Activated naive CD4-positive, alpha-beta T cell (primary cell): ENCODE measurements at places on chromosomes 5 and 9.
A peak's percentile ranks its signal among the peaks of the same experiment; 100 is the strongest.

DNA sequence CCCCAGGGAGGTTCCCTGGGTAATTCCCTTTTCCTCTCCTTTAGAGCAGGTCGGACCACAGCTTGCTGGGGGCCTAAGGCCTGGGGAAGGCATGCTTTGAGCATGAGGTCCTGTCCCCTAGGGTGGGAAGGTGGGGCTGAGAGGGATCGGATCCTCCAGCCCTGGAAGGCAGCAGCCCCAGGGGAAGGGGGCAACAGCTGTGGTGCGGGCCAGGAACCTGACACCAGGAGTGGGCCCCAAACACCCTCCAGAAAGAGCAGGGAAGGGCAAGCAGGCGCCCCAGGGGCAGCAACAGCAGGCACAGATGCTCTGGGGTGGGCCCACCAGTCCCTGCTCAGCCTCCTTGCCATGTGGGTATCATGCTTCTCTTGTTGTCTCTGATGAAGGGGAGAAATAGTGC lies 3.2 kb upstream of the CORO2A start:
- DNase-seq, result no peak

DNA sequence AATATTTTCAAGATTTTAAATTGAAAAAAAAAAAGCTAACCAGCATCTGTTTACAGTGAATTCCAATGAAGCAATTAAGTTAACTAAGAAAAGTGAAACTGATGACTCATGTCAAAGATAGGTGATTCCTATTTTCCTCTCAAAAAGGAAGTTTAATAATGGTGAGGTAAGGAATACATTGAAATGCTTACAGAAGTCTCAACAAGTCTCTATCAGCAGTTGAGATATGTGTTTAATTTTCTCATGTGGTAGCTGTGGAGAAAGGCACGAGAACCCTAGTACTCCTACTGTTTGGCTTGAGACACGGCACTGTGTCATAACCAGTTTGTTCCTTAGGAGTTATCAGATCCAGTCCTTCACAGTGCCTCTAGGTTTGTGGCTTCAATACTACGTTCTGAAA lies 114.5 kb downstream of the SLC25A46 start:
- DNase-seq, result no peak

- DNase-seq, result no peak
Measured at GRCh38 chr9:72039532-72039931, 20.9 kb downstream of the C9orf57 start.

DNA sequence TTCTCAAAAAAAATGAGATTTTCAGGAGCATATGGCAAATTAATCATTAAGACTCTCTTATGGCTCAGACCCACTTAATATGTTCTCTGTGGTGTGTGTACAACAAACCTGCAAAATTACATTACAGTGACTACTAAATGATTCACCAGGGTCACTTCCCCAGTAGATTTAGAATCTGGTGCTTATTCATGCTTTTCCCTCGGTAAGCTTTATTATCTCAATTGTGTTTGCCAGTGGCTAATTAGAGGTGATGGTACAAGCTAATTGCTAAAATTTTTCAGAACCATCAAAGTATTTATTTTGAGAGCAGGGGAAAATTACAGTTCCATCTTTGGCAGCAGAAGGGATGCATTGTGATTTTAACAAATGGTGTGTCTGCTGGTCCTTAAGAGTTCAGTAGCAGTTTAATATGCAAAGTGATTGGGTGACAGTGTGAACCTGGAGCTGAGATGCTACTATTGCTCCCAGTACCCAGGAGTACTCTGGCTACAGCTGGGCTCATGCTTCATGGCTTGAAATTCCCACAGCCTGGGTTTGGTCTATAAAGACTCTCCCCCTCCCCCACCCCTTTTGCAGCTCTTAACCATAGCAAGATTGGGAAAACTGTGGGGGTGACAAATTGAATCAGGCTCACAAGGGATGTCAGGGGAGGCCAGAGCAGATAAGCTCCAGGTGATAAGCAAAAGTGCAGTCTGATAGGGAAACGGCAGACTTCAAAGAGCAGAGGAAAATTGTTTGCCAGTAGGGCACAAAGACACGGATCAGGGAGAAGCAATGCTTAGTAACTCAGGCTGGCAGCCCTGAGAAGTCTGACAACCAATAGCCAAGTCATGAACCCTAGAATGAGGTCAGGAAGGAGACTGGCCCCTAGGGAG lies 92.8 kb upstream of the RAD23B start:
- no peak for DNase-seq

- DNase-seq, result no peak
Measured at GRCh38 chr9:112540800-112541199, 54.2 kb downstream of the KIAA1958 start.

DNA sequence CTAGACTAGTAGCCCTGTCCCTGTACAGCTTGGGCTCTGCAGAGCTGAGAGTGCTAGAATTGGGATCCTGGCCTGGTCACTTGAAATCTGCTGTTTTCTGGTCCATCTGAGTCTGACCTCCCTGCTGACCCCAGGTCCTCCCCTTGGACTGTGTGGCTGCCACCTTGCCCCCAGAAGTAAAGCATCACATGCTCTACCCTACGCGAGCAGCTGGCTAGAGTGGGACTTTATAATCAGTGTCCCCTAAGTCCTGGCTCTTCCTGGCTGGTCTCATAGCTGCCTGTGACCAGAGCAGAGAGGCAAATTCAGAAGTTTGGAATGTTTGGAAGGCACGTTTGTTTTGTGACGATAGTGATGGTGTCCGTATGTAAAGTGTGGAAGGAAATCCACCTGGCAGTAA lies 81.0 kb downstream of the ARHGEF28 start:
- no peak for DNase-seq

GRCh38 chr5:78506261-78507024 lies 142.1 kb downstream of the LHFPL2 start:
- DNase-seq, result no peak

DNA sequence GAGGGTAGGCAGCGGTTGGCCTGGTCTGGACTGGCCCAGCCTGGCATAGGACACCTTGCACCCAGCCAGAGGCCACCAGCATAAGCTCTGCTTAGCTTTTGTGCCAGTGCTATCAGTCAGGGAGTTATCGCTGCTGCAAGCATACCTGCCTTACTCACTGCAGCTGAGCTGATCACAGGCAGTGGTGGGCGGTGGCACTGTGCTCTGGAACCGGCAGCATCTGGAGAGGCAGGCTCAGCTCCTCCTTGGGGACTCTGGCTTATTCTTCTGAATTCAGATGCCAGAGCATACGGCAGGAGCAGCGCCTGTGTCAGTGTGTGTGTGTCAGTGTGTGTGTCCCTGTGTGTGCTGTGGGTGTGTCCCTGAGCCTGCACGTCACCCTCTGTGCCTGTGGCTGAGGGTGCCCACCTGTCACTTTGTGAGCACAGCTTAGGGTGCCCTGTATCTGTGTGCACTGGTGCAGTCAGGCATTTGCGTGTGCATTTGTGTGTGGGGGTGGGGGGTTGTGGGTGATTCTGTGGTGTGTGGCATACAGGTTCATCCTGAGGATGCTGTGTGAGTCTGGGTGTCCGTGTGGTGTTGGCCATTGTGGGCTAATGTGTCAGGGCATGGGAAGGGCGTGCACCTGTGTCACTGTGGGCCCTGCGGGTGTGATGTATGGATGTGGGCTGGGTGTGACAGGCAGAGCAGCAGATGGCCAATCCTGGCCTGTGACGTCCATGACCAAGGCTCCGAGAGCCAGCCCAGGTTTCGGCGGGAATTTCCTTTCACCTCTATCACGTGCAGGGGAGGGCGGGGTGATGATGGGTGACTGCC lies 23.5 kb downstream of the LMX1B start:
- DNase-seq, result no peak

DNA sequence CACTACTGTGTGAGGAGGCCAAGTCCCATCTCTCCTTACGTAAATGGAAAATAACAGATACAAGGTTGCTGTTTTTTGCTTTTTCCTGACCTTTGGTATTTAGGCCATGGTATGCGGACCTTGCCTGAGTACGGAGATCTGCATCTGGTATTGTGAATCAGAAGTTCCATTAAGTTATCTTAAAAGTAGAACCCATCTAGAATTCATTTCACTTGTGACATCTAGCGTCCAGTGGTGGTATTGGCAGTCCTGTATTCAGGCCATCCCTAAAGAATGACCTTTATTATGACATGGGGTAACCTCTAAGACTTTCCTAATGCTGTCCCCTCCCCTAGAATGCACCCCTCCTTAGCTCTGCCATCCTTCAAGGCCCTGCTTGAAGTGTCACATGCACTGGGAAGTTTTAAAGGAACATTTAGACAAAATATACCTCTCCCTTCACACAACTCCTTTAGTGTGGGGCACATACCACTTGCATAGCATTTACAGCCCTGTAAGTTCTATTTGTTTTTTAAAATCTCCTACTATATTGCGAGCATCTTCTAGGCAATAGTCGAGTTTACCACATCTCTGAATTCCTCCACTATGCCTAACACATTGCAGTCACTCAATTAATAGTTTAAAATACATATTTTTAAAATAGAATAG lies 1.9 kb upstream of the SPDL1 start:
- peak; percentile 10 for DNase-seq

DNA sequence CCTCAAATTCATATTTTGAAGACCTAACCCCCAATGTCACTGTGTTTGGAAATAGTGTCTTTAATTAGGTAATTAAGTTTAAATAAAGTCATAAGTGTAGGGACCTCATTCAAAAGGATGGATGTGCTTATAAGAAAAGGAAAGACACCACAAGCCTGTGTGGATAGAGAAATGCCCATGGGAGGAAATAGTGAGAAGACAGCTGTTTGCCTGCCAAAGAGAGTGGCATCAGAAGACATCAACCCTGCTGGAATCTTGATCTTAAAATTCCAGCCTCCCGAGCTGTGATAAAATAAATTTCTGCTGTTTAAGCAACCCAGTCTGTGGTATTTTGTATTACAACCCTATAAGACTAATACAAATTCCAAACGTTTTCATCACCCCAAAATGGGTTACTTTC lies 1867.9 kb upstream of the NUDT12 start:
- no peak for DNase-seq

DNA sequence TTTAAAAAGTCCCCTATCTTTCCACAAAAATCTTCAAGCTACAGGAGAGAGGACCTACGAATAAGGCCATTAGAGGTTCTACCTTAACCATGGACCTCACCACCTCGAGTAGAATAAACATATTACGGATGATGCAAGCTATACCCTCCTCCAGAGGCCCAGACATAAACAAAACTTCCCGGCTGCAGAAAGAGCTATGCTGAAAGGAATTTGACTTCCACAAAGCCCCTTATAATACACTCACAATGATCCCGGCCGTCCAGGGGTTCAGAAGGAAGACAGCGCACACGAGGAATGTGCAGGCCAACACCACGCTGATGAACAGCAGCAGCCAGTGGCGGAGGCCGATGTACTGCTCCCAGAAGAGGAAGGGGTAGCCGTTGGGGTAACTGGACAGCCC lies 59.0 kb downstream of the PTCH1 start:
- no peak for DNase-seq

GRCh38 chr5:143870362-143870761 lies 58.4 kb downstream of the HMHB1 start:
- DNase-seq, result no peak

GRCh38 chr5:13985731-13986418 lies 41.4 kb upstream of the DNAH5 start:
- no peak for DNase-seq

DNA sequence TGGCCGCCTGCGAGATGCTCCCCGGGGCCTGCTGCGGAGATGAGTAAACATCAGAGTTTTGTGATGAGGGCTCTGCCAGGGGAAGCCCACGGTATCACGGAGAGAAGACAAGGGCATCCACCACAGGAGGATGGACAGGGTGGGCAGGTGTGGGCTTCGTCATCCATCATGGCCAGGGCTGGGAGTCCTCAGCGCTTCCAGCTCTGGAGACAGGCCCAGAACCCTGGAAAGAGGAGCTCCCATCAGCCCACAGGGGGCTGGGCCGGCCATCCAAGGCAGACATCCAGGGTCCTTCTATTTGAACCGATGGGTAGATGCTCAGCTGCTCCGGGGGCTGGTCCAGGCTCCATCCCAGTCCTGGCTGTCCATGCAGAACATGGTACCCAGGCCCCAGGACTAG lies 22.1 kb upstream of the FCN1 start:
- DNase-seq, result no peak

GRCh38 chr5:7321724-7322123 lies 74.2 kb upstream of the ADCY2 start:
- DNase-seq, result no peak

DNA sequence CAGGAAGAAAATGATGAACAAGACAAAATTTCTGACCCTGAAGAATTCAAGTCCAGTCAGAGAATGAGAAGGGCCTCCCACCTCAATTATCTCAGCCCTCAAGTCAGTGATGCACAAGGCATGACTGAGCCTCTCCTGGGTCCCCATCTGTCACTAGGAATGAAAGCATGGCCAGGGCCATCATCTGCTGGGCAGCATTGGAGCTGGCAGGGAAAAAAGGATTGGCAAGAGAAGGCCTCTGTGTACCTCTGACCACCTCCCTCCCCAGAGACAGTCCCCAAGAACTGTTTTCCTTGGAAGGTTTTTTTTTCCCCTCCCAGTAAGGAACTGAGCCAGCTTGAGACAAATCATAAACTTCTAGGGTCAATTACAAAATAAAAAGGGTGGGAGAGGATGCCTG lies 76.7 kb downstream of the KLHL3 start:
- DNase-seq, result no peak

DNA sequence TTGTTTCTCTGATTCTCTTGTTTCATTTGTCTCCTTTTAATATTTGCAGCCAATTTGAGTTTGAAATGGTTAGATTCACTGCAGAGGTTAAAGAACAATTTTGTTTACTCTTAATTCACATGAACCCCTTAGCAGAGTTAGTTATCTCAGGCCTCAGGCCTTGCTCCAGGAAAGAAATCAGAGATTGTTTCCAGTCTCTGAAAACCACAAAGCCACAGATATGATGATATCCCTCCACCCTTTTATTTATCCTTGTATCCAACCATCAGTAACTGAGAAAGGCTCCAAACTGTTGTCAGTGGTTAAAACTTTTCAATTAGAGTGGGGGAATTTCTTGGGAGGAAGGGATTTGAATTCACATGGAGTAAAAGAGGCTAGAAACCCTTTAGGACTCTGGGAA lies 406.0 kb upstream of the DMAC1 start:
- DNase-seq, result no peak

- no peak for DNase-seq
Measured at GRCh38 chr5:43530648-43531047, 15.7 kb upstream of the C5orf34 start.

- DNase-seq, result no peak
Measured at GRCh38 chr5:139091439-139092156, 106.6 kb downstream of the SIL1 start.

- no peak for DNase-seq
Measured at GRCh38 chr9:125513668-125514413, 193.2 kb downstream of the MAPKAP1 start.

DNA sequence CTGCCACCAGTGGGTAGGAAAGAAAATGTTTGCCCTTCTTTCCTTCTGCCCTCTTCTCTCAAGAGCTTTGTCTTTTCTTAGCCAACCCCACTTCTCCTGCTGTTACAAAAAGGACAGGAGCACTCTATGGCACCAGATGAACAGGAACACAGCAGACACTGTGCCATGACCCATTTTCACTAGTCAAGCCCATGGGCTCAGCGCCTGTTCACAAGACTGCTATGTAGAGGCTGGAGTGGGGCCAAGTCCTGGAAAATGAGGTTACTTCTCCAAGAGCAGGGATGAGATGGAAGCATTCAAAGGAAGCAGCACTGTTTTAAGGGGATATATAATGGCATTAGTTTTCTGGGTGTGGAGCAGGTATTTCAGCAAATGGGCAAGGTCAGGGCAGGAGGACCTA lies 46.8 kb upstream of the GRAMD2B start:
- no peak for DNase-seq
